ENCODE measurements at places on chromosomes 7 and 10.

DNA sequence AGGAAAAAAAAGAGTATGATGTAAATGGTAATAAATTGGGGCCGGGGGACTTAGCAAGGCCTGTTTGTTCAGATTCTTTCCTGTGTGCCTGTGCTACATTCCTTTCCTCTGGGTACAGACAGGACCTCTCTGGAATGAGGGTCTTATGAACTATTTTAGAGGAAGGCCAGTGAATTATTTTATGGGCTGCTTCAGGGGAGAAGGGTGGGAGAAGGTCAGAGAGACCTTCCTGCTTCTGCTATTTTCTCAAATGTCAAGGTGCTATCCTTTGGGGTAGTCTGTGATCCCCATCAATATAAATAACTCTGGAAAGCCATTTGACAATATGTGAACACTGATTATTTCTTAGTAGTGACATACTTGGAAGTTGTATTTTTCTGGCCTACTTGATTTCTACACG, 426.5 kb downstream of the SH2D4B start:
- no peak for DNase-seq

GRCh38 chr7:113608782-113609181, 310.0 kb downstream of the PPP1R3A start:
- DNase-seq: peak; percentile 3

GRCh38 chr10:23725548-23725947, 286.7 kb downstream of the OTUD1 start:
- DNase-seq: no peak

DNA sequence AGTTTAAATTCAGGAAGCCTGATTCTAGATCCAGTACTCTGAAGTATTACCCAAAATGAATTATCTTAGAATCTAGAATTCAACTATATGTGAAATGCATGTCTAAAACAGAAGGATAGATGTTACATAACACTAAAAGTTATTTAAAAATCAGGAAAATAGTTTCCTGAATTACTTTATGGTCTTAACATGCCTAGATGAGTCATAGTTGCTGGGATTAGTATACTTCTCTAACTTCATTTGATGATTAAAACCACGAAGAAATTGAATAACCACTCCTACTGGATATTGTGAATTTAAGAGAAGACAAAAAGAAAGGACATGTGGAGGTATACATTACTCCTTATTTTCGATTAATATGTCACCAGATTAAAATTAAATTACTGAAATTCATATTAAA, 65.5 kb downstream of the ATAD1 start:
- DNase-seq: peak; percentile 75

DNA sequence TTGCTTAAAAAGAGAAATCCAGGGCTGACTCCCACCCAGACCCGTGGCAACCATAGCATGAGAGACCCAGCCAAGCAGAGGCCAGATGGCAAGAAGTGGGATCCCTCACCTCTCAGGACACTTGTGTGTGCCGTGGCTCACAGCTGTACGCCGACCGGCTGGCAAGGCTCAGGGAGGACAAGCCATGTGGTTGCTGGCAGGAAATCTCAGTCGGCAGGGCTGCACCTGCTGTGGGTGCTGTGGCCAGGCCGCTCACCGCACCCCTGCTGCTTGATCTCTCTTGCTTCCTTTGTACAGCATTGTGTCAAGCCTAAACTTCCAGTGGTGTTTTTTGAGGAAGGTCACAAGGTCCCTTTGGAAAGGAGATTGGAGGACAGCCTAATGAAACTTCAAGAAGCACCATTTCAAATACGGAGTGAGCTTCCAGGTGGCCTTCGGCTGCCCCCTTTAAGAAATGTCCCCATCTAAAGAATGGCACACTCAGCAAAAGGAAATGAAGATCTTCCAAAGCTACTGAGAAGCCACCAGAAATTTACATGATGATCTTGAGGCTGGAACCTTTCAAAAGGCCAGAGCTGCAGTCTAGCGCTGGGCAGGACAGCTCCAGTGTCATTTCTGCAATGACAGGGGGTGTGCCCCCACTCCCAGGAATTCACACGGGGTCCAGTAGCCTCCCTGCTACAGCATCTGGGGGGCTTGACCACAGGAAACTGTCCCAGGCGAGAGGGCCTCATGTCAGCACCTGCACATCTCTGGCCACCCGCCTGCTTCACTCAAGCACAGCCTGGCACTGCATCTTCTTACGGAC, 409.0 kb upstream of the MGMT start:
- no peak for DNase-seq

DNA sequence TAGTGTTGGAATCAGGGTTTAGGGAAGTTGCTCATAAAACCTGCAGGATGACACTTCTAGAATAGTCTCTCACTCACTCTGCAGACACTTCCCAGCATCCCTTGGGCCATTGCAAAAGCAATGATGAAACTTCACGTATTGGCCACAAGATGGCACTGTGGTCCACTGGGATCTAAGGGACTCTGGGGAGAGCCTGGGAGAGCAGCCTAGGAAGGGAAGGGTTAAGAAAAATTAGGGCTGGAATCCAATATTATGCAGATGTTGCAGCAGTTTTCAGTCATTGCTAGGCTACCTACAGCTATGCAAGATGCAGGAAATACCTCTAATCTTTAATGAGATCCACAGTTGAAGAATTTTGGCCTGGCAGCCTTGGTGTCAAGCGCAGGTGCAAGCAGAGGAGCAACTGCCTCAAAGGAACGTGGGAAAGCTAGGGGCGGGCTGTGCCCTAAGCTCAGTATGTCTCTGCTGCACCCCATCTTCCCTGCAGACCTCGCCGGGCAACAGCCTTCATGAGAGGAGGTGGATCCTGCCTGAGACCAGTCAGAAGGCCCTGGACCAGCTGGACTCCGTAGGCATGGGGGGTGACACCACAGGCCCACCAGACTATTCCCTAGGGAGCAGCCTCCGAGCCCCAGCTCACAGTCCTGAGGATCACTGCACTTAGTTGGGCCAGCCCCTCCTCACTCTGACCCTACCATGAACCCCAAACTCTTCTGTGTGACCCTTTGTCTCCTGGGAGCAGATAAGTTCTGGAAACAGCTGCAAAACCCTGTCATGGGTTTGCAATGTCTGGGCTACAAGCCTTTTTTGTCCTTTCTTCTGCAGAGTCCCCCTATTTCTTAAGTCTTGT, 127.9 kb upstream of the PRSS58 start:
- DNase-seq: peak; percentile 83

GRCh38 chr10:124315591-124316270, 103.0 kb downstream of the OAT start:
- no peak for DNase-seq

DNA sequence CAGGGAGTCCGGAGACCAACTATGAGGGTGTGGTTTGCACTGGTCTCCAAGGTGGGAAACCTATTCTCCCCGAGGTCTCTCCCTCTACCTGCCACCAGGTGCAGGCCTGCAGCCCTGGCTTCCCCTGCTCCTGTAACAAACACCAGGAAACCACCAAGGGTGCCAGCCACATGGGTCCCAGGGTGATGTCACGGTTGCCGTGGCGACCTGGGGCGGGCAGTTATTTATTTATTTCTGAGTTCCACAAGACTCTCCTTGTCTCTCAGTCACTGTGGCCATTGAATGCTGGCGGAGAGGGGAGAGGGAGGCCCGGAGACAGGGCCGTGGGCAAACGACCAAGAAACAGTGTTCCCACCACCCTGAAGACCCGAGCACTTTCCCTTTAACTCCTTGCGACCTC, 27.0 kb downstream of the MMD2 start:
- no peak for DNase-seq

DNA sequence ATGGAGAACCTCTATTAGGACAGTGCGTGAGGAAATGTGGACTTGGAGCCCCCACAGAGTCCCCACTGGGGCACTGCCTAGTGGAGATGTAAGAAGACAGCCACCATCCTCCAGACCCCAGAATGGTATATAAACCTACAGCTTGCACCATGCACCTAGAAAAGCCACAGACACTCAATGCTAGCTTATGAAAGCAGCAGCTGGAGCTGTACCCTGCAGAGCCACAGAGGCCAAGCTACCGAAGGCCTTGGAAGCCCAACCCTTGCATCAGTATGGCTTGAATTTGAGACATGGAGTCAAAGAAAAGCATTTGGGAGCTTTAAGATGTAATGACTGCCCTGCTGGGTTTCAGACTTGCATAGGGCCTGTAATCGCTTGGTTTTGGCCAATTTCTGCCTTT, 361.3 kb downstream of the ZNF248 start:
- no peak for DNase-seq

DNA sequence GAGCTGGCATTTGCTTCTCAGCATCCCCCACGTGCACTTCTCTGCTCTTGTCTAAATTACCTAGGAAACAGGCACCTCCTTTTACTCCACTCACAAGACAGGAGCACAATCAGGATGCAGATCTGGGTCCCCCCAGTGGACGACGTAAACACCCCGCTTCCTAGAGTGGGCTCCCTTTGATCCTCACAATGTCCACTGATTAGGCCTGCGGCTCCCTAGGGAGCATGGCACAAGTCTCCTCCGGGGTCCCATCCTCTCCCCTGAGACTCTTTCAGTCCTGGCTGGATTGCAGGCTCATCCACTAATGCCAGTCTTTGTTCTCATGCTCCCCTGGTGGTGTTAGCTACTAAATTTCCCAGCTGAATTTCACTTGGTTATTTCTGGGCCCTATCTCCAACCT, 98.3 kb downstream of the GLI3 start:
- DNase-seq: no peak

- DNase-seq: no peak
Observed at GRCh38 chr10:132186488-132187429, at the start of gene DPYSL4. TSS of gene DPYSL4 (plus strand) at chr10:132186948. CDS start at chr10:132187064, 116 bp downstream.

- no peak for DNase-seq
Observed at GRCh38 chr7:18163091-18163490, 135.4 kb upstream of the PRPS1L1 start.

- DNase-seq: no peak
Observed at GRCh38 chr7:123746931-123747488, 1.8 kb downstream of the WASL start.

DNA sequence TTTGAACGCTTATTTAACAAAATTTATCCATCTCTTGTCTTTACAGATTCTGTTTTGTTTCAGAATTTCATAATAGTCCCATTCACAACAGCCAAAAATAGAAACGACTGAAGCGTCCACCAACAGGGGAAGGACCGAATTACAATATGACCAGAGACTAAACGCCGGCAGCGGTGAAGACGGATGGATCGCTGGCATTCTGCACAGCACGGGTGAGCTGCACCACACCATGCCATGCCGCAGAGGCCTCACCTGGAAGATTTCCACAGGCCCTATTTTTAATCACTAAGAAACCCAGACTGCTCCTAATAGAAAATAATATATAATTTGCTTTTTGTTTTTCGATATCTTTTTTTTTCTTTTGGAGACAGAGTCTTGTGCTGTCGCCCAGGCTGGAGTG, 91.0 kb downstream of the ELFN1 start:
- DNase-seq: no peak

GRCh38 chr10:14601872-14602725, 172.6 kb downstream of the FAM107B start:
- DNase-seq: peak; percentile 58

DNA sequence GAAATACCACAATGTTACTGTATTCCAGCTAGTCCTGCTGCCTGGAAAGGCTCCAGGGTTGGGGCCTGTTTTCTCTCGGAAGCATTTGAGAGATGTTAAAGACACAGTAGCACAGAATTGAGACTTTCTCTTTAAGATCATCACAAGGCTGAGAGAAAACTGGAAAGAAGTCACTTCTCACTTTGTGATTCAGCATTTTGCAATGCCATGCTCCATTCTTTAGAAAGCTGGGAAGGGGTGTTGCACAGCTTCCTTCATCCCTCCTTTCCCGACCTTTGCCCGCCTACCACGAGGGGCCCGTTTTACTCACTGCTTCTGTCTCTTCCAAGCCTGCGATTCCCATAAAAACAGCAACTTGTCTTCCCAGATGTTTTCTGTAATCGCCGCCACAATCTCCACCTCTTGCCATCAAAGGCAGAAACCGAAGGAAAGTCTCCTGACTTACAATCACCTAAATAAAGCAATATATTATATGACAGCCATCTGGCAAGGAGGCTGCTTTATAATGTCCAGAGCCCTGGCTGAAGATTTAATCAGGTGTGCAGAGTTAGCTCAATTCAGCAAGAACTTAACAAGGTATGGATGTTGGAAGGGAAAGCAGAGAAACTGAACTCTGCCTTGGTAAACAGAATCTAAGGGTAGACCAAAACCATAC, 18.9 kb downstream of the NOD1 start:
- peak; percentile 97 for DNase-seq

DNA sequence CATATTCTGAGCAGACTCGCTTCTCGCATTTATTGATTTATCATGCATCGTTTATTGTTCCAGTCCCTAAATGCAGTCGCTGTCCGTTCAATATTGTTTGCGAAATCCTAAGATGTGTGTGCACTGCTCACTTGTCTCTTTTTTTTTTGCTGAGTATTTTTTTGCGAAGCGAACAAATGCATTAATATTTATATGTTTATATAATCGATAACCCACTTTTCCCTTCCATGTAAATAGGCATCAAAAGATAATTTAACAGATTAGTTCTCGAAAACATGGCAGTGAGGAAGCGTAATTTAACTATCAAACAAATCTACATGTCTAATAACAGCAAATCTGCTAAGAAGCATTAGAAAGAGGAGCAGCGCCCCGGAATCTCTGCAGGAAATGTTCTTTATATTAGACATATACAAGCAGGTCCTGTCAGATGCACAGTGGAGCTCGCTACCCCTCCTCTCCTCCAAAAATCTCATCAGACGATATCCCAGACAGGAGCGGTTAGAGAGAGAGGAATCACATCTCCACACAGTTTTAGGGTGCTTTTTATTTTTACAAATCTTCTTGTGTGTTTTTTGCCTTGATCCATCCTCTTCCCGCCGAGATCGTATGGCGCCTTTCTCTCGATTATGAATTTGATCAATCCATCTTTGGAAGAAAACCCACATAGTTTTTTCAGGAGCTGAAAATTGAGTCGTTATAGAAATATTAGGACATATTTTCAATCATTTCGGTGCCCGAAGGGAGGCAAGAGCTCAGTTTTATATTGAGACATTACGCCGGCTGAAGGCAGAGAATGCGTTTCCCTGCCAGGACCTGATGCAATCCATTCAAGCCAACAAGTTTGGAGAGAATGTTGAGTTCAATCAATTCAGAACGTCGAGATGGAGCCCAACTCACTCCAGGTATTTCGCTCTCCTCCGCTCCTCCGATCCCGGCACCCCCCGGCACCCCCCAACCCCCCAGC, at the start of gene ARID5B:
TSS of gene ARID5B (plus strand) at position 871 of the 964 bp plus-strand sequence. CDS start at position 882, 11 bp downstream.
- DNase-seq: peak; percentile 80

DNA sequence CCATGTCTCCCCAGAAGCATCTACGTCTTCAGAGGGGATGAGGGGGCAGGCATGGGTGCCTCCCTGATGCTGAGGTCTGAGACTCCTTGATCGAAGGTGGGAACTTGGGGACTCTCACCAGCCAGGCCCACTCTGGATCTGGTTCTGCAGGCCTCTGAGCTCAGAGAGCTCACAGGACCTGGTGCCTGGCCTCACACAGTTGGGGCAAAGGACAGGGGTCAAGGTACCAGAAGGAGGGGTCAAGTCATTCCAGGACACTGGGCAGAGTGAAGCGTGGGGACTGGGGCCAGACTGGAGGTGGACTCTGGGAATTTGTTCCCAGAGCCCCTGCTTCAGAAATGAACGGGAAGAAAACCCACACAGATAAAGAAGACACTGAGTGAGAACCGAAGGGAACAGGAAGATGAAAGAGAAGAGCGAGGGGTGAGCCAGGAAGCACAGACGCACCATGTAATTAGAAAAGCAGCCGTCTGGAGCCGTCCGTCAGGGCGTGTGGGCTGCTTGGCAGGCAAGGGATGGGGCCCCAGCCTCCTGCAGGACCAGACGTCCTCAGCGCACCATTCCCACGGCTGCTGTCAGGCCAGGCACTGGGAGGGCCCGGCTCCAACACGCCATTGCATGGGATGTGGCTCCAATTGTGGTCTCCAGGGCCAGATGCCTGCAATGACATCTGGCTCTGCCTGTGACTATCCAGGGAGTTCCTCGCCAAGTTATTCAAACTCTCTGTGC, 47.7 kb downstream of the ZCCHC24 start:
- peak; percentile 70 for DNase-seq

Measured in fibroblast of mammary gland (primary cell).